Esophagus muscularis mucosa (tissue), 4 donors: ENCODE measurements at places on chromosomes 1 and 21. TPM values are rescaled to one million over a fixed set of nuclear protein-coding genes. Genes with fewer than 3 reads are reported as not detected.

The ZNF436 gene
- total RNA-seq = 13.7 TPM

DNA sequence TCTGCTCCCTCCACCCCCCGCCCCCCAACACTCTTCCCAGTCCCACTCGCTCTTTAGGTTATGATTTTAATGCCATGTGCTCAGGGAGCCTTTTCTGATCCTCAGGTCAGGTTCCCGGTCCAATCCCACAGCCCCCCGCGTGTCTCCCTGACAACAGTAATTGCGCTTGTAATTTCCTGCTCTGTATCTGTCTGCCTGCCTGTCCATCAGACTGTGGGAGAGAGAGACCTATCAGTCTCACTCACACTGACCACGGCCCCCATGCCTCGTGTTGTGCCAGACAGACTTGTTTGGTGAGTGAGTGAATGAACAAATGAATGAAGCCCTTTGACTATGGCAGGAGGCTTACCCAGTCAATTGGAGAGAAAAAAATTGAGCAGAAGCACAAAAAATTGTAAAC is 50.8 kb upstream of the ECE1 start:
- no peak overlapping the region for H3K4me3 ChIP-seq
- H3K27me3 ChIP-seq = no peaks in the 10 kb centered on the region
- peak overlapping the region; percentile 91 for H3K27ac ChIP-seq
- no peaks in the 10 kb centered on the region for H3K36me3 ChIP-seq

- peak overlapping the region; percentile 61 for H3K27ac ChIP-seq
- peaks cover 17% of the 10 kb centered on the region for H3K4me1 ChIP-seq
- peaks cover 39% of the 10 kb centered on the region for H3K27me3 ChIP-seq
- no peaks in the 10 kb centered on the region for H3K36me3 ChIP-seq
- peak overlapping the region; percentile 58 for H3K4me3 ChIP-seq
Measured at GRCh38 chr1:65525266-65526048, 105.0 kb downstream of the LEPR start.

DNA sequence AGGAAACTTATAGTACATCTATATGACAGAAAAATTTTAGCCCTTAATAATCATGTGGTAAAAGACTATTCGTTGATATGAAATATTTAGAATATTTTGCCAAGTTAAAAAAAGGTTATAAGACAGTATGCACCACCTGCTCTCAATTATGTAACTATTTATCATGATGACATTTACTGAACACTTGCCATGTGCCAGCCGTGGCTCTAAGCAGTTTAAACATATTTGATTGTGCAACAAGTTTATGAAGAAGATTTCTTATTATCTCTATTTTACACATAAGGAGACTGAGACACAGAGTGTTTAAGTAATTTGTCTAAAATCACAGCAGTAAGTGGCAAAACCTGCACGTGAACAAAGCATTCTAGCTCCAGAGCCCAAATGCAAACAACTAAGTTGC is 199.3 kb upstream of the JUN start:
- H3K4me1 ChIP-seq = peaks cover 19% of the 10 kb centered on the region
- no peaks in the 10 kb centered on the region for H3K36me3 ChIP-seq
- DNase-seq = no peak
- H3K27me3 ChIP-seq = no peaks in the 10 kb centered on the region
- no peak overlapping the region for H3K4me3 ChIP-seq
- no peak overlapping the region for H3K27ac ChIP-seq
